ENCODE measurements at places on chromosomes 7 and 10.
A peak's percentile ranks its signal among the peaks of the same experiment; 100 is the strongest.

- DNase-seq: peak; percentile 53
Observed at GRCh38 chr10:32207544-32207943, 139.4 kb downstream of the EPC1 start.

DNA sequence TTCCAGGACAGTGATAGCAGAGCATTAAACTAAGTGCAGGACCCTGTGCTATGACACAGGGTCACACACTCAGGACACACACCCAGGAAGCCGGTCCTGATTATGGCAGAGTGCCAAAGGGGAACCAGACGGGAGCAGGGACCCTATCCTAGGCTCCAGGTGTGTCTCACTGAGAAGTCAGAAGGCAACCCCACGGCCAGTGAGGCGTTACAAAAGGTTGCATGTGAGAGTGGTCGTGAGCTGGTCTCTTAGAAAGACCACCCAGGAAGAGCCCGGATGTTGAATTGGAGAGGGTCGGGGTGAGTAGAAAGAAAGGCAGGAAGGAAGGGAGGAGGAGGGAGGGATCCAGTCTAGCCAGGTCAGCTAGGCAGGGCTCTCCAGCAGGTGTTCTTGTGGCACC lies 31.0 kb downstream of the FRMPD2 start:
- DNase-seq: no peak

DNA sequence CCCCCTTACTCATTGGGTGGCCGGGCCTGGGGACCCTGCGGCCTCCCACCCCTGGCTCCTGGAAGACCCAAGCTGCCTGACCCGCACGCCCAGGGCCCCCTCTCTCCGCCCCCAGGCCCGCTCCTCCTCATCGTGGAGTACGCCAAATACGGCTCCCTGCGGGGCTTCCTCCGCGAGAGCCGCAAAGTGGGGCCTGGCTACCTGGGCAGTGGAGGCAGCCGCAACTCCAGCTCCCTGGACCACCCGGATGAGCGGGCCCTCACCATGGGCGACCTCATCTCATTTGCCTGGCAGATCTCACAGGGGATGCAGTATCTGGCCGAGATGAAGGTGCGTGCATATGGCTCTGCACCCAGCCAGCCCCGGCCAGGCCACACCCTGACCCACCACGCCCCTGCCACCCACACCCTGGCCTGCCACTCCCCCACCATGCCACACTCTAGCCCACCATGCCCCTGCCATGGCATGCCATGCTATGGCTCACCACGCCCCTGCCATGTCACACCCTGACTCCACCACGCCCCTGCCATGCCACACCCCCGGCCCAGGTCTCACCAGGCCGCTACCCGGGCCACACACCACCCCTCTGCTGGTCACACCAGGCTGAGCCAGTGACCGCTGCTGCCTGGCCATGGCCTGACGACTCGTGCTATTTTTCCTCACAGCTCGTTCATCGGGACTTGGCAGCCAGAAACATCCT lies 18.7 kb upstream of the CSGALNACT2 start:
- DNase-seq: no peak

DNA sequence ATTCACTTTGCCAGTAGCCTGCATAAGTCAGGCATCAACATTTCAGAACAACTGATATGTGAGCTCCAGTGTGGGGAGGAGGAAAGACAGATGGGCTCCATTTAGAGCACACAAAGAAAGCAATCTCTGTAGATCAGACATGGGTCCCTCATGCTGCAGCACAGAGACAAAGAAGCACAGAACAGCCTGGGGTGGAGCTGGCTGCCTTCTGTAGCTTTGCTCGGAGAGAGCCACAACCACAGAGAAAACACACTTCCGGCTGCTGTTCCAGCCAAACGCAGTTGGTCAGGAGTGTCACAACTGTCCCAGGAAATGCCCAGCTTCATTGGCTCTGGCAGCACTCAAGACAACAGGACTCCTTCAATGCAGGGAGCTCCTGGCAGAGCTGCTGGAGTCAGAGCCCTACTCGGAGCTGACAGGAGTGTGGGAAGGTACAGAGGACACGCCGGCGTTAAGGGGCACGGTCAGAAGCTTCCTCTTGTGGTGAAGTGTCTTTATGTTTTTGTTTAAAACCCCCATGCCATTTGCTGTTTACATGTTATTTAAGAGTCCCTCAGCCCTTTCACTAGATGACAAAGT lies 494.4 kb downstream of the TCERG1L start:
- no peak for DNase-seq
